Stimulated activated CD4-positive, alpha-beta T cell treated with anti-CD3 and anti-CD28 coated beads, Interleukin-4, amount 100 ng/mL, for 4 hours (primary cell): ENCODE measurements at places on chromosomes 1 and 21.

- DNase-seq, result no peak
These were observed 10.4 kb downstream of the C1orf226 start for GRCh38 chr1:162391790-162392563.

GRCh38 chr1:110548381-110548780, 29.4 kb upstream of the KCNA10 start:
- DNase-seq, result no peak

DNA sequence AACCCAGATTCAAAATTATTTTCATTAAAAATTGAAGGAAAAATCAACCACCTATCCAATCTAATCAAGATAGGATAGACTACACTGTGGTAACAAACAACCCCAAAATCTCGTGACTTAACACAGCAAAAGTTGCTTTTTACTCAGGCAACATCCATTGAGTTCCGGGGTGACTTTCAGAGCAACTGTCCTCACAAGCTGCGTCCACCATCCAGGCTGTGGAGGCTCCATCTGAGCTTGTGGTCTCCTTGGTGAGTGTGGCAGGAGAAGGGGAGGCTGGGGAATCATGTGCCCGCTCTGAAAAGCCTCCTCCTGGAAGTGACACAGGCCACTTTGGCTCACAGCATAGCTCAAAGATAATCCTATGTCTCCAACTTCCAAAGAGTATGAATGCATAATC, 52.4 kb downstream of the CD2 start:
- no peak for DNase-seq

DNA sequence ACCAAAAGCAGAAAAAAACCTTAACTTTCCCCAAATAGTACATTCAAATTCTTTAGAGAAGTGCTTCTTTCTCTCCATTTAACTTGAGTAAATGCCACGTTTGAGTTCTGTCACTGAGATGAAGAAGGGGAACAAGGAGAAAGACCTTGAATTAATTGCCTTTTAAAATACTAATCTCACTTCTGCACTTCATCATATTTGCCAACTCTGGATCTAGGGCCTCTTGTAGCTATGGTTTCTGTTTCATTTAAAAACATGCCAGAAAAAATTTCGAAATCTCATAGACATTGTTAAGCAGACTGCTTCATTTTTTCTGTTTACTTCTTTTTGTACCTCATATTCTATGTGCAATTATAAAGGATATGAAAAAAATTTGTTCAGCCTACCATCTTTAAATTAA, 24.6 kb downstream of the MIXL1 start:
- DNase-seq, result no peak

DNA sequence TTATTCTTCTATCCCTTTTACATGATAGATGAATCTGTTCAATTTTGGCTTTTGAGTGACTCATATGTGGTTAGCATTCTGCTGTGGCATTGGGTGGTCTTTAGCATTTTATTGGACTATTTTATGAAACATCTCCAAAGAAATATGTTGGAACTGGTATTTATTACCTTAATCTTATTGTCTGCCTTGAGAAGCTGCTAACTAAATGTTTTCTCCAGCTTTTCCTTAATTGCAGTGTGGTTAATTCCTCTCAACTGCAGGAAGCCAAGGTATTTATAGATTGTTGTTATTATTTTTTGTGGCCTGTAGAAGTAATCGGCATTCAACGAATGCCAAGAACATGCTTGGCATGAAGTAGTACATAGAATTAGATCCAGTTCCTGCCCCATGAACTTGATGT, 64.1 kb downstream of the NOS1AP start:
- DNase-seq, result no peak

DNA sequence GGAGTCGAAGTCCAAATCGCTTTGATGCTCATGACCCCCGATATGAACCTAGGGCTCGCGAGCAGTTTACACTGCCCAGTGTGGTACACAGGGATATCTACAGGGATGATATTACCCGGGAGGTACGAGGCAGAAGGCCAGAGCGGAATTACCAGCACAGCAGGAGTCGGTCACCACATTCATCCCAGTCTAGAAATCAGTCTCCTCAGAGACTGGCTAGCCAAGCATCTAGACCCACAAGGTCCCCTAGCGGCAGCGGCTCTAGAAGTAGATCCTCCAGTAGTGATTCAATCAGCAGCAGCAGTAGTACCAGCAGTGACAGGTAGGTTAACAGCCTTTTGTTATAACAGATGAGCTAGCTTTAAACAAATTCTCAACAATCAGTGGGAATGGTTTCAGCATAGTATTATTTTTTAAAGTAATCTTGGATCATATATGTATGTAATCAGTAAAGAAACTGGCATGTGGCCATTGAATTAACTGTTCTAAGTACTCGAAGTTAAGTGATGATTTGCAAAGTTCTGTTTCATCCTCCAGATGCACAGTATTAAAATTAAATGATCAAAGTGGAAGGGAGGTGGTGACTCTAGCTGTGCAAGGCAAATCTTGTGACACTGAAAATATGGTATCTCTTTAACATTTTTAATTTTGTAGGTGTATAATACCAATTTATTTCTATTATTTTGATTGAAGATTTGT, 29.0 kb downstream of the SPEN start:
- no peak for DNase-seq

GRCh38 chr1:42167611-42168390, 3.3 kb upstream of the GUCA2A start:
- DNase-seq, result no peak

DNA sequence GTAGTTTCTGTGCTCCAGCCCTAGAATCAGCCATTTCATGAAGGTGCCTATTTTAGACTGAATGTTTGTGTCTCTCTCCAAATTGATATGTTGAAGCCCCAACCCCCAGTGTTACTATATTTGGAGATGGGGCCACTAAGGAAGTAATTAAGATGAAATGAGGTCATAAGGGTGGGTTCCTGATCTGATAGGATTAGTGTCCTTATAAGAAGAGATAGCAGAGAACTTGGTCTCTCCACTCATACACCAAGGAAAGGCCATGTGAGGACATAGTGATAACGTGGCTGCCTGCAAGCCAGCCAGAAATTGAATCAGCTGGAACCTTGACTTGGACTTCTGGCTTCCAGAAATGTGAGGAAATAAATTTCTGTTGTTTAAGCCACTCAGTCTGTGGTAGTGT, 12.3 kb downstream of the RAVER2 start:
- no peak for DNase-seq

DNA sequence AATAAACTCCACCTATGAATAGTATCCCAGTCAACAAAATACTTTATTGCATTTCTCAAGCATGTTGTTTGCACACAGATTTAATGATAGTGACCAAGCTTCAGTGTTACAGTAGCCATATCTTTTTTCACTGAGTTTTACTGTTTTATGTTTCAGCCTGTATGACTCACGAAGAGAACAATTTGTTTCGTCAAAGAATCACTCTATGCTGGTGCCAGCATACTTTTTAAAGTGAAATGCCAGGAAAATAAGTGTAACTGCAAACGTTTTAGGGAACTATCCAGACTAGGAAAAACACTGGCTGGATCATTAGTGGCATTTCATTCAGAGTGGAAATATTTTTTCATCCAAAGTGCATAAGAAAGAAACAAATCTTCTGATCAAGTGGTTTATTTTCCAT, 210.8 kb downstream of the COL11A1 start:
- DNase-seq, result no peak

GRCh38 chr1:243723458-243724043, 126.5 kb downstream of the AKT3 start:
- no peak for DNase-seq

DNA sequence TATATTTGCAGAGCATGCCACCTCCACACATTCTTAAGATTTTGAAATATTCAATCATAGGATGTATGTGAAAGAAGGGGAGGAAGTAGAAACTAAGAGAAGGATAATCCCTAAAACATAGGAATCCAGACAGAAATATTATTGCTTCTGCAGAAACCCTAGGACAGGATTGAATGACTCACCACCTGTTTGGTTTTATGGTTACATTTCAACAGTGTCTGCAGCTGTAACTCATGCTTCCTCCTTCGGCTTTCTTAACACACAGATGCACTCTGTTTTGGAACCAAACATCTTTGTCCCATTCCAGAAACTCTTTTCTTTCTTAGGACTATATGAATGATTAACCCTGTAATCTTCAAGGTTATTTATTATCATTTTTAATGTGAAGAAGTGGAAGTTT, 20.7 kb downstream of the RGS7 start:
- DNase-seq, result no peak

GRCh38 chr1:201633297-201633696, 94.4 kb downstream of the NAV1 start:
- no peak for DNase-seq

GRCh38 chr1:228367798-228368791, 38.5 kb downstream of the TRIM11 start:
- no peak for DNase-seq

DNA sequence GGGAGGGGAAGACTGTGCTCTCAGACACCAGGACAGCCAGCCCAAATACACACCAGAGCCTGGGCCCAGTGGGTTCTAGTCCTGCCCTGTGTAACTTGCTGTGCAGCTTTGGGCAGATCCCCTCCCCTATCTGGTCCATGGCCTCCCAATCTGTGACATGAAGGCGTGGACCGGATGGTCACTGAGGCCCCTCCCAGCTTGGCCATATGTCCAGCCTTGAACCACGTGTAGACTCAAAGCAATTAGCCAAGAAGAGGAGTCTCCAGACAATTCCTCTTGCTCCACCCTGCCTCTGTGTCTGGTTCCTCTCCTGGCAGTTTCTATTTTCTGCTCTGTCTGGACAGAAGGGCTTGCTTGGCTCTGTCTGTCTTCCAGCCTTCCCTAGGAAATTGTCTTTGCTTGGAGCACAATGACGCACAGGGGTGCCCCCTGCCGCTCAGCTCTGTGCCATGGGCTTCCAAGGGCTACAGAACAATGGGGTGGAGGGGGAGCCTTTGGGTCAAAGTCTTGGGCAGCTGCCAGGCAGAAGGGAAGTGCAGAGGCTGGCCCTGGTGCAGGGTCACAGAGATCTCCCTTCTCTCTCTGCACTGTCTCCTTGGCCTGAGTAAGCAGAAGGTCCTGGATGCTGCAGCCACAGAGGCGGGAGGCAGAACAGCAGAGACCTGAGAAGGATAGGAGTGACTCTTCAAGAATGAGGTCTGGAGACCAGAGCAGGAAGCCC, 66.1 kb downstream of the TENT5C start:
- DNase-seq, result no peak

- no peak for DNase-seq
These were observed 10.9 kb downstream of the NR5A2 start for GRCh38 chr1:200038325-200038980.

DNA sequence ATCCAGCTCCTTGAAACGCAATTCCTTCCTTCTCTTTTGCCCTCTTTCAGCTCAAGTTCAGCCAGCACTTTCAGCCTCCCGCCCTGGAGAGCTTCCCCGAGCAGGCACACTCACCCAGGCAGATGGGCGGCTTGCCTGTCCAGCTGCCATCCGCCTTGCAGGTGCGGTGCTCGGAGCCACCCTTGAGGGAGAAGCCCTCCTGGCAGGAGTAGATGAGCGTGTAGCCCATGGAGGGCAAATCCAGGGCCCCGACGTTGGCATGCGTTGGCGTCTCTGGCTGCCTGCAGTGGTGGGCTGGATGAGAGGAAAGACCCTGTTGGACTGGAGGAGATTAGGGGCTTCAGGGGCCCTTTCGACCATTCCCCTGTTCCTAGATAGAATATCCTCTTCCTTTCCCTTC, 60.5 kb downstream of the ZSCAN20 start:
- DNase-seq, result no peak

DNA sequence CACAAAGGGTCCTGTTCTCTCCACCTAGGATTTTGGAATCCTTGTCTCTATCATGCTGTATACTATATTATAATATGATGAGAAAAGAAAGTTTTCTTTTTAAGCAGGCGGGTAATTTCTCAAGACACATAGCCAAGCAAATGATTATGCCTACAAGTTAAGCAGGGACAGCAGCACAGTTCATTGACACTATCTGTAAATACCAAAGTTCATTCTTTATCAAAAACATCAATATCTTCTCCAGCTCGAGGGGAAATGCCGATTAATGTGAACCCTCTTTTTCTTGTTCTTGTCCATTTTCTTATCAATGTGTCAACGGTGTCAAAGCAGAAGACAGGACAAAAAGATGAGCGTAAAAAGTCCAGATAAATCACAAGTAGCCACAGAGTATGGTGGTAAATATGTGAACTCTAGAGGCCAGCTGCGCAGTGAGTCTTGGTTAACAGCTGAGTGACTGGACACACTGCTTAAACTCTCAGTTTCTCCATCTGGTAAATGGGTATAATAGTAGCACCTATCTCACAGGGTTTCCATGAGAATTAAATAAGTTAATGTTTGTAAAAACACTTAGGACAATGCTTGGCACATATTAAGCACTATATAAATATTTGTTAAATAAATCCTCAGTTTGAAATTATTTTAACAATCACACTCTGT, 30.9 kb downstream of the LPAR3 start:
- no peak for DNase-seq

DNA sequence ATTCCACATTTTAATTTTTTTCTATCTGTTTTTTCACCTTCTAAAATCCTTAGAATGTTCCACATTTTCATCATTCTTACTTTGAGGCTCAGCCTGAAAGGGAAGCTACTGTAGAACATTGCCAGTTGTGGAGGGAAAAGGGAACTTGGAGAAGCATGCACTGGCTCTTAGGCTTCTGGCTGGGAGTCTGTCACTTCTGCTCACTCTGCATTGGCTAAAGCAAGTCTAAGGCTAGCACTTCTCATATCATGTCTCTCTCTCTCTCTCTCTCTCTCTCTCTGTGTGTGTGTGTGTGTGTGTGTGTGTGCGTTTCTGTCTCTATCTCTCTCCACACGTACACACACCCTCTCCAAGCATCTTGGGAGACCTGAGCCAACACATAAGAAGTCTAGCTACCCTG, 49.6 kb upstream of the ADAR start:
- no peak for DNase-seq

- DNase-seq, result no peak
These were observed 26.1 kb downstream of the SLC6A17 start for GRCh38 chr1:110176299-110176956.

- DNase-seq, result no peak
These were observed 26.4 kb downstream of the OR14A16 start for GRCh38 chr1:247797518-247797917.

GRCh38 chr1:98739762-98740161, 78.2 kb downstream of the SNX7 start:
- no peak for DNase-seq

GRCh38 chr21:40254540-40255465, 387.6 kb downstream of the PCP4 start:
- no peak for DNase-seq

GRCh38 chr1:204418174-204419063, 6.8 kb upstream of the PPP1R15B start:
- DNase-seq, result no peak
